ENCODE measurements at places on chromosomes 3 and 15.

DNA sequence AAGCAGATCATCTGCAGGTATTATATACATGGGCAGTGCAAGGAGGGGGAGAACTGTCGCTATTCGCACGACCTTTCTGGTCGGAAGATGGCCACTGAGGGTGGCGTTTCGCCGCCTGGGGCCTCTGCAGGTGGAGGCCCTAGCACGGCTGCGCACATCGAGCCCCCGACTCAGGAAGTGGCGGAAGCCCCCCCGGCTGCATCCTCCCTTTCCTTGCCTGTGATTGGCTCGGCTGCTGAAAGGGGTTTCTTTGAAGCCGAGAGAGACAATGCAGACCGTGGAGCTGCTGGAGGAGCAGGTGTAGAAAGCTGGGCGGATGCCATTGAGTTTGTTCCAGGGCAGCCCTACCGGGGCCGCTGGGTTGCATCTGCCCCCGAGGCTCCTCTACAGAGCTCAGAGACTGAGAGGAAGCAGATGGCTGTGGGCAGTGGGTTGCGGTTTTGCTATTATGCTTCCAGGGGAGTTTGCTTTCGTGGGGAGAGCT is 639 bp downstream of the MKRN3 start:
- peak; percentile 32 for DNase-seq

DNA sequence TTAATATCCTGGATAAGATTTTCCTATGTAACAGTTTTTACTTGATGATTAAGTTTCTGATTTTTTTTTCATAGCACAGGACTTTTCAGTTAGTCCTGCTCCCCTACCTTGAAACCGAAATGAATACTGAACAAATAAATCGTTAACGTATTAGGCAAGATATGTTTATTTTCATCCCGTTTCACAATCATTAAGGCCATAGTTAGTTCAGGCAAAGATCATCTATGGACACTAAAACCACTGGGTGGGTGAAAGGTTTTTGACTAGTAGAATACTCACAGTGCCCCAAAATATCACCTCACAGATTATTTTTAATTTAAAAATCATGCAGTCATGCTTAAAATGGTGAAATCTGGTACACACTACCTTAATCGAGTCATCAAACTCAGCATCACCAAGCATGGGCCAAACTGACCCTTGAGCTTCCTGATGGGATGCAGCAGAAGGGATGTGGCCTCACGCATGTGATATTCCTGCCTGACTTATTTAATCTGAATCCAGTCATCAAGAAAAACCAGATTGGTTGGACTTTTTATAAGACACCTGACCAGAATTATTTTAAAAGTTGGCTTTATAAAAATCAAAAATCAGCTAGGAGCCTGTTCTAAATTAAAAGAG is 365.0 kb downstream of the LPP start:
- DNase-seq: no peak

- no peak for DNase-seq
These were observed 39.4 kb downstream of the RAB6B start for GRCh38 chr3:133856316-133856715.

DNA sequence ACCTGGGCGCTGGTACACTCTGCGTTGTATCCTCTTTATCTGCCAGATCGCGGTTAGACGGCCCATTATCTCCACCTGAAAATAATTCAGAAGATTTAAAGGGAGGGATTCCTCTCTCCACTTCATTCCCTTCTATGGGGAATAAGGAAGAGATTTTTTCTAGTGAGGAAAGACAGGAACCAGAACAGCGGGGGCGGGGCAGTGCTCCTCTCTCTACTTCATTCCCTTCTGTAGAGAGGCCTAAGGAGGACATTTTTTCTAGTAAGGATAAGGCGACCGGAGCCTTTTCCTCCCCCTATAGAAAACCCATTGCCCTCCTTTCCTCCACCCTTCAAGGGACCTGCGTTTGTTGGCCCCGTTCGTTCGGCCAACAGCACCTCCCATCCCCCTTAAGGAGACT is 8.3 kb upstream of the LIPH start:
- DNase-seq: no peak

DNA sequence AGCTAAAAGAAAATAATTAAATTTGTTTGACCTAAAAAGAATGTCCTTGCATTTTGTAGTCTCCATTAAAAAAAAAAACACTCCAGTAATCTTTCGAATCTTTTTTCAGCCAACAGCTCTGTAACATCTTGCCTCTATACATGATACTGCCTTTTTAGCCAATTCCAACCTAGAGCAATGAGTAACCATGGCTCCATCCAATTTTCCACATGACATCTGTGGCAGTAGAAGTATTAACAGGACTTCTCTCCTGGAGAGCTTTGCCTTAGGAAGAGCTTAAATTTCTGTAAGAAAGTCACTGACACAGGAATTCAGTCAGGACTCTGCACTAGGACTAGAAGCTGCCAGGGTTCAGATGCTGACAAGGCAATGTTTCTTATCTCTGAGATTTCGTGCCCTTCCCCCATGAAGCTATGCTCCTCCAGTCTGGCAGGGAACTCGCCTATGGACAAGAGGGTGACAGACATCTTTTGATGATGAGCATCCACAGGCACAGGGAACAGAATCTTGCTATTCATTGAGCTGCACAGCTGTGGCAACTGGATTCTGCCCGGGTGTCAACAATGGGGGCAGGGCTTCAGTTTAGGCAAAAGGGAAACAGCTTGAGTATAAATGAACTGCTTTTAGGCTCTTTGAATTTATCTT is 81.8 kb downstream of the ALCAM start:
- DNase-seq: no peak

DNA sequence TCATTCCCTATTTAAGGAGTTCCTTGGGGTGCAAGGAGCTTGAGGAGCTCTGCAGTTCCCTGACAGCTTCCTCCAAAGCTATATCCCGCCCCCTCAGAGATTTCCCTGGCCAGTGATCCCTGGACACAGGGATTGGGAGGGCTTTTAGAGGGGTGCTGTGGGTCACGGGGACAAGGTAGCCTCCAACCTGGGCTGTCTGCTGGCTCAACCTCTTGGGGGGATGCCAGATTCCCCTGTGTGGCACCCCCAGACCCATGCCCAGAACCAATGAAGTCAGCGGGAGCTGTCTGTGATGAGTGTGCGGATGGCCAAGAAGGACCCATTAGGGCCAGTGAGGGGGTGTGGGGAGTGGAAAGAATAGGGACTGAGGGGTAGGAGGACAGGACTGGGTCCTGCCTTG is 21.0 kb upstream of the ATP2B2 start:
- no peak for DNase-seq

DNA sequence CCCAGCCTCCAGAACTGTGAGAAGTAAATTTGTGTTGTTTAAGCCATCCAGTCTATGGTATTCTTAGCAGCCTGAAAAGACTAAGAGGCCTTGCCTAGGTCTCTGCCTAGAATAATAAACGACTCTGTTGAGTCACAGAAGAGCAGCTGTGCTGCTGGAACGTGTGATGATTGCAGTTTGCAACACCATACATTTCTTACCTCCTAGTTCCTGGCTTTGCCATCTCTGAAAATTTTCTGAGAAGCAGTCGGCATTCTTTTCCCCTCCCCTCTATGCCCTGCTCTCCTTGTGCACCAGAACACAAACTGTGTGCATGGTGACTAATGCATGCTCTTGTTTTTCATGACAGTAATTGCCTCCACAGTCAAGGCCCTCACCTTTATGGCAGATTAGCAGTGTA is 301.3 kb downstream of the IL20RB start:
- no peak for DNase-seq

DNA sequence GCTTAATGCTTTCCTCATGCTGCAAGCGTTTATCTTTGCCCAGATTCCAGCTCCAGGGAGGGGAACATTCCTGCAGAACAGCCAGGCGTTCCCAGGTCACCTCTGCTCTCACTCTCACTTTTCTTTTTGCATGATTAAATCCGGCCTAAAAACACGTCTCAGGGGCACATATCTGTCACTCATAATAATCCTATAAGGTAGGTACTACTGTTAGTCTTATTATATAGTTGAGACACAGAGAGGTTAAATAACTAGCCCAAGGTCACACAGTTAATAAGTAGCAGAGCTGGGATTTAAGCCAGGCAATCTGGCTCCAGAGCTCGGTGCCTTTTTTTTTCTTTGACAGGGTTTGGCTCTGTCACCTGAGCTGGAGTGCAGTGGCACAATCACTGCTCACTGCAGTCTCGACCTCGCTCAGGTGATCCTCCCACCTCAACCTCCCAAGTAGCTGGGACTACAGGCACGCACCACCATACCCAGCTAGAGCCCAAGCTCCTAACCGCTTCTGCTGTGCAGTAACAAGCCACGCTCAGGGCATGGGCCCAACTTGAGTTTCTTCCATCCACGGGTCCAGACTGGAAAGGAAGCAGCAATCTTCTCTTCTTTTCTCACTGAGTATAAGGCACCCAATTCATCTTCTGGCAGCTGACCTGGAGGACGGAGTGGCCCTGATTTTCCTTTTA is 96.5 kb downstream of the LIPC start:
- DNase-seq: no peak

- no peak for DNase-seq
These were observed 20.5 kb downstream of the STT3B start for GRCh38 chr3:31553258-31553657.

DNA sequence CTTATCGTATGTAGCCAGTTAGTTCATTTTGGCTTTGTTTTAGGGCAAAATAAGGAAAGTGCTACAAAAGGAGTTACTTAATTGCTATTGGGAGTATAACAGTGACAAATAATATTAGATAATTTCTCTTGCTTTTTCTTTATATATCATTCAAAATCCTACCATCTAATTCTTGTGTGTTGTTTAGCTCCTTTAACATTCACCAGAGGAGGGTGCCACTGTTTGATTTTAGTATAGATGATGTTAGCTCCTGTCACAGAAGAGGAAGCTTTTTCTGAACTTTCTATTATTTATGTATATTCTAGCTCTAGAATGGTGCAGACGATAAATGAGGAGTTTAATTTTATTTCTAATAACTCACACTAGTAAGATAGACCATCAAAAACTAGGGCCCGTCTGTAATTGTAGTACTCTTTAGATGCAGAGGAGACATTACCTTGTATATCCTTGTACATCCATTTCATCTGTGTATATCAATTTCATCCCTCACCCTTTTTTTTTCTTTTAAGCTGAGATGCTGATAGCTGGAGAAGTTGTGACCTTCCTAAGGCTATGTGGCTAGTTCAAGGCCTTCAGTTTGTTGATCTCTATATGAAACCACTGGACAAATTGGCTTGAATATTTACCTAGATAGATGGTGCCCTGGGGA is 3.0 kb downstream of the PPM1L start:
- no peak for DNase-seq

DNA sequence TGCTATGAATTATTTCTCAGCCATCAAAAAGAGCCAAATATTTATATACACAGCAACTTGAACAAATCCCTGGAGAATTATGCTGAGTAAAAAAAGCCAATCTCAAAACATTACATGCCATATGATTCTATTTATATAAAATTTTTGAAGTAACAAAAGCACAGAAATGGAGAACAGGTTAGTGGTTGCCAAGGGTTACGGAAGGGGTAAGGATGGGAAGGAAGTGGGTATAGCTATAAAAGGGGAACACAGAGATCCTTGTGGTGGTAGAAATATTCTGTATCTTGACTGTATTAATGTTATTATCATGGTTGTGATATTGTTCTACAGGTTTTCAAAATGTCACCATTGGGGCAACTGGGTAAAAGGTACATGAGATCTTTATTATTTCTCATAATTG is 62.3 kb upstream of the ASB14 start:
- DNase-seq: no peak

DNA sequence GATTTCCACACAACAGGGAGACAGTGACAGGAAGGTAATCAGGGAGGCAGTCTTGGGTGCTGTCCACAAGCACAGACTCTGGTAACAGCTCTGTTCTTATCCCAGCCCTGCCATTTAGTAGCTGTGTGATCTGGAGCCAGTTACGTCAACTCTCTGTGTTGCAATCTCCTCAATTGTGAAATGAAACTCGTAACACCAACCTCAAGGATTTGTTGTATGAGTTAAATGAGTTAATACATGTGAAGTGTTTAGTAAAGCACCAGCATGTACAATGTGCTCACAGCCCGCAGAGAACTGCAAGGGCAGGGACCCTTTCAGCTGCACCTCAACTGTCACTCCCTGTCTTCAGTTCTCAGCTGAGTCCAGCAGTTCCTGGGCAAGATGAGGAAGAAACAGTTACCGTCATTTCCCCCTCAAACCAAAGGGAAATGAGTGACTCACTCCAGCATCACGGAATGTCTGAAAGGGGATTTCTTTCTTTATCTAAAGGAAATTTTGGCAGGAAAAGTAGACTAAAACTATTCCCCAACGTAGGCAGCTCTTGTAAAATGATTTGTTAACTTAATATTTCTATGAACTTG is 39.9 kb upstream of the MB21D2 start:
- DNase-seq: peak; percentile 17

DNA sequence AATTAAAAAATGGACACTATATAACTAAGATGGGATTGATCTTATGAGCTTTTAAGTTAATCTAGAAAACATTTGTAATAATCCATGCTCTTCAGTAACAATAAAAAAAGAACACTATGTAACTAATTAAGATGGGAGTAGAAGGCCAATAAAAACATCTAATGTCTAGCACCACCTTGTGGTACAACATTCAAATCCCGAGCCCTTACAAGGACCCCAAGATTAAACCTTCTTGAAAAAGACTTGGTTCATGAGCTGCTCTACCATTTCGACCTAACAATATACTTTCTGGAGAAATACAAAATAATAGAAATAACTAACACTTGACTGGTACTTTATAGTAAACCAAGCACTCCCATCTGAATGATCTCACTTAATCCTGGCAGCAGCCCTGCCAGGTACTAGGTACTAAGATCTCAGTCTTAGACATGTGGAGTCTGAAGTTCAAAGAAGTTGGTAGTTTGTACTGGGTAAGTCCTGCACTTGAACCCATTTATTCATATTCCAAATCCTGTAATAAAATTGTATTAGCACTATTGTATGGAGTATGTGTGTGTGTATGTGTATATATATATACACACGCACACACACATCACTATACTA is 21.8 kb downstream of the METTL6 start:
- no peak for DNase-seq

DNA sequence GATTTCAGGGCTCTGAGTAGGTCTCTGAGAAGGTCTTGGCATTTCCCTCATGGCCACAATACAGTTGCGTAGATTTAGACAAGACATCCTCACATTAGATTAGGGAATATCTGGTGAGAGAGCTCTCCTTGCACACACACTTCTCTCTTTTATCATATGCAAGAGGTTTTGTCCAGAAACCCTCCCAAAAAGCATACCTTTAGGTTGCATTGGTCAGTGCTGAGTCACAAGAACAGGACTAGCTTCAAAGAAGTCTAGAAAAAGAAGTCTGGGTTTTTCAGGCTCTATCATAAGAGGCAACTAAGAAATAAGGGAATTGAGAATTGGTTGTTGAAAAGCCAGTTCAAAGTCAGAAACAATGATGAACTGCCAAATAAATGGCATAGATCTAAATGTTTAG is 40.1 kb upstream of the MITF start:
- no peak for DNase-seq

- peak; percentile 18 for DNase-seq
These were observed 221.8 kb downstream of the CBLB start for GRCh38 chr3:105647047-105647446.

DNA sequence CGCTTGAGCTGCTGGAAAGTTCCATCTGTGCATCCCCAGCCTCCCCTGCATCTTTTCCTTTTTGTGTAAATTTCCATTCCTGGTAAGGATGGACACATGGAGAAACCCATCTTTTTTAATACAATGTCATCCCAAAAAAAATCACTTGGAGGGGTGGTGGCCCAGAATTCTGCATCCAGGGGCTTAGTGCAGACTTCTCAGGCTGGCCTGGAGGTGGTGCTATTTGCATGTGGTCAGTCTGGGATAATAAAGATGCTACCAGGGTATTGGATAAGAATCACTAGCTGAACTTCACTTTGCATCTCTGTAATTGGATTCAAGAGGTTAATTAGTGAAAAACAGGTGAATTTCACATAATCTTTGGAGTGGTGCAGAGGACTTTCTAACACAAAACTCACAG is 1.8 kb upstream of the ZSCAN2 start:
- DNase-seq: peak; percentile 55

GRCh38 chr3:59839810-59840515 is 790.1 kb upstream of the CFAP20DC start:
- peak; percentile 41 for DNase-seq
